ENCODE measurements at places on chromosomes 12 and 14.

DNA sequence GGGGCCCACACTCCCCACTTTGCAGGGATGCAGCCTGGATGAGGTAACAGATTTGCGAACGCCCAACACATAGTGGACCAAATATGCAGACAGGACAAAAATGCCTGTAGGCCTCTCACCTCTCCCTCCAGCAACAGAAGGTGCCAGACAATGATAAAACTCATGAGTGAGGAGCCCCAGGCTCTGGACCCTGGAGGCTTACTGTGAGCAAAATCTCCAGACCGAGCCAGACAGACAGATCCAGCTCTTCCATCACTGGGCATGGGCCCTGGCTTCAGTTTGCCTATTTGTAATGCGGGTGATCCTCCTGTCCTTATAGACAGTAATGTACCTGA, 42.3 kb downstream of the IRF2BPL start:
- no peak for DNase-seq

GRCh38 chr12:121792607-121793439, 665 bp downstream of the RHOF start:
- no peak for DNase-seq

GRCh38 chr12:52661668-52662067, 9.7 kb upstream of the KRT2 start:
- DNase-seq = no peak

DNA sequence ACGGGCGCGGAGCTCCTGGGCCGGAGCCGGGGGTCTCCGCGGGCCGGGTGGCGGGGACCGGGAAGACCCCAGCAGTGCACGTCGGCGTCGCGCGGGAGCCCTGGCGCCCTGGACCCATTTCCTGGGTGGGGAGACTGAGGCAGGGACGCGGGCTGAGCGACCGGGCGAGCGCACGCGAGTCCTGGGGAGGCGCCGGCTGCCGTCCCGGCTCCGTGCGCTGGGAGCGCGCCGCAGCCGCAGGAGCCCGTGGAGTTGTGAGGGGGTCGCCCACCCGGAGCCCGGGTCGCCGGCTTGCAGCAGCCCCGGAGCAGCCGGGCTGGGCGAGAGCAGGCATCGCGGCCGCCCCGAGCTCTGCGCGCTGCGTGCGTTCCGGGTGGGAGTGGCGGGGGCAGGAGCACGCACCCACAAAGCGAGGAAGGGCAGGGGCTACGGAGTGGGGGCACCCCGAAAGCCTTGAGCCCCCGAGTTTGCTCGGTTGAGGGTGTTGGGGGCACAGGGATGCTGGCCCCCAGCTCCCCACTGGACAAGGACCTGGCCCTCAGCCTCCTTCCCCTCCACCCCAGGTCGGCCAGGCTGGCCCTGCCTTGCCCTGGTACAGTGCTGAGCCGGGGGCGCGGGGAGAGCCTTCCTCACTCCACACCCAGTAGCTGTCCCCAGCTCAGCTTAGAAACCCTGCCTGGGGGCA, 620 bp downstream of the MMP17 start:
- DNase-seq = no peak

GRCh38 chr12:46370380-46370734, 2.2 kb downstream of the SLC38A2 start:
- DNase-seq = no peak

DNA sequence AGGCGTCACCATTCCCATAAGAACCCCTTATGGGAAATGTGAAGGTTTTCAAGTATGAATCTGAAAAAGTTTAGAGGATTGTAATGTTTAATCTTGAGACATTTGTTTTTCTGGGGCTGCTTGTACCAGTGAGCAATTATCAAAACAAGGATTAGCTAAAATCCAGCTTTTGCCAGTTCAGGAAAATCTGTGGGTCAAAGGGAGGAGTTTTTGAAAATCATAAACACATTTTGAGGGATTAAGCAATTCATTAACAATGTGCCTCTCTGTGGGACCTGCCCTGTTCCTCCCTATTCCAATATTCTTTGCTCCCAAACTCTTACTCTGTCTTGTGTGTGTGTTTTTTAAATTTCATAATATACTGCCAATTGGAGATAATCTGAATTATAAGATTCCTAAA, 11.7 kb upstream of the DAAM1 start:
- DNase-seq = no peak

All from NCI-H2081 (cell line).